ENCODE measurements at places on chromosomes 1 and 21.

- DNase-seq, result no peak
Observed at GRCh38 chr1:82225421-82226185, 424.9 kb downstream of the ADGRL2 start.

DNA sequence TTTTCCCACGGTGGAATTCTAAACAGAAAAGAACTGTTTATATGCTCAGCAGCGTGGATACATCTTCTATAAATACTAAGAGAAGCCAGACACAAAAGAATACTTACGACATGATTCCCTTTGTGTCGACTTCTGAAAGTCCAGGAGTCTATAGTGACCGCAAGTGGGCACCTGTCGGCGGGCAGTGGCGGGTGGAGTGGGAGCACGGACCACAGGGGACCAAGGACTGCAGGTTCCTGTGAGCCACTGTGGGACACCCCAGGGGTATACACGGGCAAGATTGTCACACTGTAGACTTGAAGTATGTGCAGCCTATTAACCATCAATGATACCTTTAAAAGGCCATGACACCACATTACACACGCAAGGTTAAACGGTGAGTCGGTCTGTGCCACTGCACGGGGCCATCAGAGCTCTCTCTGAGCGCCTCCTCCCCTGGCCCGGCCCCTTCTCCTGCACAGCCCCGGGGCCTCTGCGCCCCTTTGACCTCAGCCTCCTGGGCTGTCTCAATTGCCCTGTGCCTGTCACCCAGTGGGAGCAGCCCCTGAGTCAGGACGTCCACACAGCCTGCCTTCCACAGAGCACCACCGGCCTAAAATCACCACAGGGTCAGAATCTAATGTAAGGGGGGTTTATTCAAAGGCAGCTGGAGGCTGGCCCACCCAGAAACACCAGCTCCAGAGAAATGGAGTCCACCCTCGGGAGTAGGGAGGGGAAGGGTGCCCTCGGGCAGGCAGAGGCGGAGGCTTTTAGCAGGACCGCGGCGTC, 90.0 kb upstream of the COL6A1 start:
- no peak for DNase-seq

GRCh38 chr1:156553860-156554485, 18.4 kb downstream of the IQGAP3 start:
- DNase-seq, result no peak

DNA sequence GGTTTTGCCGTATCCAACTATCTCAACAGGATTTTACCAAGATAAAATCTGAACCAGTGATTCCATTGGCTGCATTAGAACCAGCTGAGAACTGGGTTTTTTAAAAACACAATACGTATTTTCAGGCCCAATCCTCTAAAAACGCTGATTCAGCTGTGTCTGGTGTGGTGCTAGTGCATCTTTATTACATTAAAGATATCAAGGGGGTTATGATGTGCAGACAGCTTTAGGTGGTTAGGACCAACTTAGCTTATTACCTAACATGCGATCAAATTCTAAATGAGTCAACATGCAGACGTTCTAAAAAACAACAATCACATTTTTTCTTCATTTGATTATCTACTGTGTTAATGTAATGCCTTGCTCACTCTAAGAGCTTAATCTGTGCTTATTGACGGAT, 32.0 kb upstream of the EXO1 start:
- DNase-seq, result no peak

DNA sequence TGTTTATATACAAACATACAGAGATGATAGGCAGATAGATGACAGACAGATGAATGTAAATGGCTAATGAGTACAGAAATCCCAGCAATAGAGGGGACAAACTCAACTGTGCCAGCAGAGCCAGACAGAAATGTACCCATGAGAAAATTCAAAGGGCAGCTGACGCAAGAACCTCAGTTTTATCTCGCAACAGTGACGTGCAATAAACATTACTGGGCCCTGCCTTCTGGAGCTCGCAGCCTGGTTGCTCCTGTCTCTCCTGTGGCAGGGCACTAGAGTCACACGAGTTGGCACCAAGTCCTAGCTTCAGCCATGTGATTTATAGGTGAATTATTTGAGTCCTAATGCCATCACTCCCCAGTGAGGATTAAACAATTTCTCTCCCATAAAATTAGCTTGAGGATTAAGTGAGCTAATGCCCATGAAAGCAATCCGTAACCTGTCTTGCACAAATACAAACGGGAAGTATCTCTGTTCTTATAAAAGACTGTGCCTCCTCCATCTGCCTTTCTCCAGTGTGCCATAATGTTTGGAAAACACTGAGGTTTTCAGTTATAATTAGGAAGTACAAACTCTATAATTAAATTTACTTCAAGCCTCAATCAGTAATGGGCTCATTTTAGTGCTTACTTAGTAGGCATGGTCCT, 50.7 kb downstream of the VAV3 start:
- DNase-seq, result no peak

GRCh38 chr1:39328095-39328494, 123.6 kb downstream of the MACF1 start:
- DNase-seq, result no peak

- DNase-seq, result no peak
Observed at GRCh38 chr1:235107368-235108184, 21.1 kb downstream of the TOMM20 start.

DNA sequence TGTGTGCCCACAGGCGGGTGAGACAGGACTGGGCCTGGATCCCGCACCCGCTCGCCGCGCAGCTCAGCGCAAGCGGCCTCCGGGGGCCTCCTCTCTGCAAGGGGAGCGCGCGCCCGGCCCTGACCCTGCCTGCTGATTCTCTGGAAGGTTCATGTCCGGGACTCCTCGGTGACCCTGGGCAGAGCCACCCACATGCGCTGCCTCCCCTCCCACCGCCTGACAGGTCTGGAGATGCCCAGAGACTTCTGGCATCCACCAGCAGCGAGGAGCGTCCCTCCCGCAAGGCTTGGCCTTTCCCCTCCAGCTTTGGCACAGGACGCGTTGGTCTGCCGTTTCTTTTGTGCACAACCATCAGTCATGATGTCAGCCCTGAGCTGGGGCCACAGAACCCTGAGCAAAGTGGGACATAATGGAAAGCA, 42.0 kb upstream of the COL6A2 start:
- no peak for DNase-seq

DNA sequence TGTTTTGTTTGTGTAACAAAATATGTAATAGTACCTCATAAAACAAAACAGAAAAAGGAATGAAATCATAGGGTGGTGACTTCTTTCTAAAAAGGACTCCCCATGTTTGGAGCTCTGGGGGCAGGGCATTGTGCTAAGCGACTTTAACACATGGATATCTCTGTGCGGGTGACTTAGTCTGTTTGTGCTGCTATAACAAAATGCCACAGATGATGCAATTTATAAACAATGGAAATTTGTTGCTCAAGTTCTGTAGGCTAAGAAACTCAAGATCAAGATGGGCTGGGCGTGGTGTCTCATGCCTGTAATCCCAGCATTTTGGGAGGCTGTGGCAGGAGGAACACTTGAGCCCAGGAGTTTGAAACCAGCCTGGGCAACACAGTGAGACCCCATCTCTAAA, 85.4 kb upstream of the SIM2 start:
- DNase-seq, result no peak

DNA sequence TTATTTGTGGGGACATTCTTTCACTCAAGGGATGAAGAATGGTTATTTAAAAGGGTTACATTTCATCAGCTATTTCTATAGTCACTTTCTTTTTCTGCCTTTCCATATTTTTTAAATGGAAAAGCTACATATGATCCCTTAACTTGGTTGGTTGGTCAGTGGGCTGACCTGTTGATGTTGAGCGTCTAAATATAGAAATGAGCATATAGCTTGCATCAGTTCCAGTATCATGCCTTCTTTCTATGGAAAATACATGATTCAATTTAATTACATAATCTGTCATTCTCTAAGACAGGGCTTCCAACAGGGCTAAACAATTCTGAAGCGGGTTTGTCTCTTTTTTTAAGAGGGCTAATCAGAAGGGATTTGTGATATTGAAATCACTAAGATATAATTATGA, 40.6 kb downstream of the TYW3 start:
- no peak for DNase-seq

- no peak for DNase-seq
Observed at GRCh38 chr1:171139890-171140289, 45.2 kb upstream of the FMO2 start.

DNA sequence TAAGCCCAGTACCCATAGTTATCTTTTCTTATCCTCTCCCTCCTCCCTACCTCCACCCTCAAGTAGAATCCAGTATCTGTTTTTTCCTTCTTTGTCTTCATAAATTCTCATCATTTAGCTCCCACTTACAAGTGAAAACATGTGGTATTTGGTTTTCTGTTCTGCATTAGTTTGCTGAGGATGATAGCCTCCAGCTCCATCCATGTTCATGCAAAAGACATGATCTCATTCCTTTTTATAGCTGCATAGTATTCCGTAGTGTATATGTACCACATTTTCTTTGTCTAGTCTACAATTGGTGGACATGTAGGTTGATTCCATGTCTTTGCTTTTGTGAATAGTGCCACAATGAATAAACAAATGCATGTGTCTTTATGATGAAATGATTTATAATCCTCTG, 55.2 kb downstream of the PRKACB start:
- no peak for DNase-seq

GRCh38 chr1:202086579-202087350, 36.0 kb upstream of the GPR37L1 start:
- no peak for DNase-seq

DNA sequence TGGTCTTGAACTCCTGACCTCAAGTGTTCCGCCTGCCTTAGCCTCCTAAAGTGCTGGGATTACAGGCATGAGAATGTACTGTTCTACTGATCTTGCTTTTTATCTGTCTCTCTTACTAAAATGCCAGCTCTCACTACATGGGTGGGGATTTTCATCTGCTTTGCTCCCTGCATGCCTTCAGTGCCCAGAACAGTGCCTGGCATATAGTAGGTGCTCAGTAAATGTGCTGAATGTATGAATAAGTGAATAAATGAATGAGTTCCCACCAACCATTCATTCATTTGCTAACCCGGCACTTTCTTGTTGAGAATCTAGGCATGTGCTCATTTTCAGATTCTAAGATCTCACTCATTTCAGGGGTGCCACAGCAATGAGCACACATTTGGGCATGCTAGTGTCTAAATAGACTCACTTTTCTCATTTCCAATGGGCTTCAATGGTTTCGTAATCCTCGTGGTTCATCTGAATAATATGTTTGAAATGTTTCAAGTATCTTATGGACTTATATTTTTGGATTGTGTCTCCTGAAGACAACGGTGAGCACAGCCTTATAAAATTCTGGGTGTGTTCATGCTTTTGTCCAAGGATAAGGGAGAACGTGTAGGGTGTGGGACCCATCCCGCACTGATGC, 7.6 kb downstream of the DHRS3 start:
- DNase-seq, result no peak

- no peak for DNase-seq
Observed at GRCh38 chr1:235122348-235122747, 6.3 kb downstream of the TOMM20 start.

- no peak for DNase-seq
Observed at GRCh38 chr1:16351456-16351993, 755 bp downstream of the FBXO42 start.

GRCh38 chr1:247294282-247294681, 37.4 kb downstream of the ZNF496 start:
- DNase-seq, result no peak

- no peak for DNase-seq
Observed at GRCh38 chr21:36753556-36753955, 54.6 kb downstream of the SIM2 start.

DNA sequence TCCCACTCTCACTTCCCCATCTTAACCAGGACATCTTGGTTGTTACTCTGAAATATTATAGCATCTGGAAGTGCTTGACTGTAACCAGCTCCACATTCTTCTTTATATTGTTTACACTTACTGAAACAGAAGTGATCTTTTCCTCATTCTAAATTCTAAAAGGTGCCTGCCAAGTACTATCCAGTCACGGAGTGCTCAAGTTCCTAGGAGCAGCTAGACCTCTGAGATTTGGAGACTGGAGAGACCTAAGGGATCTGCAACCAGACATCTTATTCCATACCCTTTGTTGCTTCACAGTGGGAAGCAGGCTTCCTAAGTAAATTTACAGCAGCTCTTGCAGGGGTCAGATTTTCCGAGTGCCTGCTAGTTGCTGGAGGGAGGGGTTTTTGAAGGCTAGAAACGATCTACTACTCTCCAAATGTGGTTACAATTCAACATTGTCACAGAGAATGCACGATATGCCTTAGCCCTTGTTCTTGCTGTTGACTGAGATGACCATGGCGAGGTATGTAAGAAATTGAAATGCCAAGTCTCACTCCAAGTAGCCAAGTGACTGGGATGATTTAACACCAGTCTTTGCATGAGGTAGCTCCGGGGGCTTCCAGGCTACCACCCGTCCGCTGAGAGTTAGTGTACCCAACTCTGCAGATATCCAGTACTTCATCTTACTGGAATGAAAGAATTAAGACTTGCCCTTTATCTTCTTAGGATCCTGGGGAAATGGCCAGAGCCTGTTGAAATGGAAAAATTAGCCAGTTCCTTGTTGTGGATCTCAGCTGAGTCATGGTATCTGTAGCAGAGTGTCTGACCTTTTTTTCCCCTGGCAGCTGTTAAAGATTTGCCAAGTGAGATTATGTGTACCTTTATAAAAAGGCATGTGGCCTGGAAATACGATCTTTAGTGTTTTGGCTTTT, 150.8 kb downstream of the MAST2 start:
- no peak for DNase-seq

DNA sequence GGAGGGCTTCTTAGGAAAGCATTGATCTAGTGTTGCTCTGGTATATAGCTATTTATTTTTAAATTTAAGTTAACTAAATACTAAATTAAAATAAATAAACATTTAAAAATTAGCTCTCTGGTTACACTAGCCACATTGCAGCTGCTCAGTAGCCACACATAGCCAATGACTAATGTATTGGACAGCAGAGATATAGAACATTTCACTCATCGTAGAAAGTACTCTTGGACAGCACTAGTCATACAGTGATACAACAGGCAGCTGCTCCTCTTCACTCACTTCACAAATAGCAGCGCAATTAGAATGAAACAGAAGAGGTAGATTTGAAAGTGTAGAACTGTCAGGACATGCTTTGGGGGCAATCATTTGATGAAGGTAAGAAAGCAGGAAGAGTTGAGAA, 245.4 kb downstream of the PBX1 start:
- no peak for DNase-seq

DNA sequence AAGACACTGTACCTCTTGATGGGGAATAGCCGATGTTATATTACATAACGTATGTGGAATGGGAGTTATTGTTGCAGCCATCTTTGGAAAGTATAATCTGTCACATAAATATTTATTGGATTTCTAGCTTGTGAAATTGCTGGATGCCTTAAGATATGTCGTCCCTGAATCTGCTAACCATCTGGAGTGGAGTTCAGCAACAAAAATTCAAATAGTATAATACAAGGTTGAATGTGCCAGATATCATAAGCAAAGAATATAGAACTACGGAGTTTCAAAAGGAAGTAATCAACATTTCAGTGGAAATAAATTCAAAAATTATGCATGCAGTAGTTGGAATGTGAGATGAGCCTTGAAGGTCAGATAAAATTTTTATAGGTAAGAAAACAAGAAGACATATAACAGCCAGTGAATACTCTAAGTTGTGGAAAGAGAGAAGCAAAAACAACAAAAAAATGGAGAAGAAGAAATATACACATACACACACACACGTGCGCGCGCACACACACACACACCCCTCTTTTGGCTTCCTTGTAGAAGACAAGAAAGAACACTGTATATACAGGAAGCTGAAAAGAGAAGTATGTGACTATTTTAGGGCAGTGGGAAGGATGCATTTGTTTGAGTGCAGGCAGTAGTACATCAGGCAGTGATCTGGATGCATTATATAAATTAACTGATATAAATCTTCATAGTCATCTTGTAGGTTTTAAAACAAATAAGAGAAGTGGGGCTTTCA, 516.7 kb downstream of the KCNT2 start:
- no peak for DNase-seq

Measured in stimulated activated CD4-positive, alpha-beta T cell treated with anti-CD3 and anti-CD28 coated beads, Interleukin-15, amount 100 ng/mL, for 24 hours (primary cell).